ENCODE measurements at places on chromosomes 12 and 14.

DNA sequence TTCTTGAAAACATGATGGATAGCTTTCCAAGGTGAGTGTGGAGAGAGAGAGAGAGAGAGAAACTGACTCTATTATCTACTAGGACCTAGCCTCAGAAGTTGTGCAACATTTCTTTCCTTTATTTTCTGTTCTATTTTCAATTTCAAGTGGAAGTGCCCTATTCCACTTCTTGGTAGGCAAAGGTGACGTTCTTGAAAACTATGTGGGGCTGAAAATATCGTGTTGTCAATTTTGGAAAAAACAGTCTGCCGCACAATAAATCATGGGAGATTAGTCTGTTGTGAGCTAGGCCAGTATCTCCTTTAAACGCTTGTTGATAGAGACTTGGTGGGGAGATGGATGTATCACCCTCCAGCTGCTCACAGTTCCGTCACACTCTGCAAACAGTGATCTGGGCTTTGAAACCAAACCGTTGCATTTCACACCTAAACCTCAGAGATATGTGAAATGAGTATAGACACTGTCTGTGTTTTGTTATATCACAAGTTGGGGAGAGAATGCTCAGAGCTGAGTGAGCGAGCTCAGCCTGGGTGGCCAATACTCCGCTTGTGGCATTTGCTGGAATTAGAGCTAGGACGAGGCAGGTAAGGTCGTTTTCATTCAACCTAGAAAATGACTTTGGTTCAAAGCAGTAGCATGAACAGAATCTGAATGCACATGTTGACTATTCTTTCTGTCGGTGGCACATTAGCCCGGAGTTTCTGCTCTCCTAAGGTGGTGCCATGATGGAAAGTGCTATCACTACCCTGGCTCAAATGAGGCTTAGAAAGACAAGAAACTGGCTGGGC is 75.1 kb upstream of the ST8SIA1 start:
- no peak for DNase-seq

GRCh38 chr14:96881713-96882112 is 84.5 kb downstream of the VRK1 start:
- no peak for DNase-seq

GRCh38 chr12:50960130-50960529 is 7.8 kb downstream of the HIGD1C start:
- no peak for DNase-seq

GRCh38 chr14:51597261-51598001 is 54.3 kb upstream of the FRMD6 start:
- DNase-seq: no peak
